ENCODE measurements at places on chromosomes 12 and 14.

DNA sequence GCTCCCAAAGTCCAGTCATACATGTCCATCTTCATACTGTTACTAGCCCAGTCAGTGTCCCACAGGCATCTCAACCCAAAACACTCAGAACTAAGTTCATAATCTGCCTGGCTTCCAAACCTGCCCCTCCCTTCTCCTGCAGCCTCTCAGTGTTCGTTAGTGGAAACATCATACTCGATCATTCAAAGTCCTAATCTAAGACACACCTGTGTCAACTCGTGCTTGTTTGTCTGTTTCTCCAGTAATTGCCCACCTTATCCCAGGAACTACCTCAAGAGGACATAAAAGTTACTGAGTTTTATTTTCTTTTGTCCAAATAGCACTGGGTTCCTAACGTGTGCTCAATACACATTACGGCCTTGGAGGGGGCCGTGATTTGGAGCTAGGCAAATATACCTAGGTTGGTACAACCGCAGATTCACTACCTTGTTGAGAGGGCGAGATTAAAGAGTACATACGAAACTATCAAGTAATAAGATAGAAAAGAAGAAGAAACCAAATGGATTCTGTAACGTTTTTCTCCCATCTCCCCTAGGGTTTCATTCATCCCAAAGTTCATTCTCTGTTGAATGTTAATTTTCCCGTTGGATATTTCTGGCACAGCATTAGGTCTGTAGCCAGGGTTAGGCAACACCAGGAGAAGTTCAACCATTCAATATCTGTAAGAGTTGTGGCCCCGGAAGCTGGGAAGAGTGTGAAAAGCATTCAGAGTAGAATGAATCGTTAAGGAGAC is 3.2 kb downstream of the RNASE8 start:
- no peak overlapping the region for H3K4me3 ChIP-seq
- H3K4me1 ChIP-seq: no peaks in the 10 kb centered on the region
- no peak overlapping the region for H3K27ac ChIP-seq
- no peak for DNase-seq
- no peaks in the 10 kb centered on the region for H3K27me3 ChIP-seq

GRCh38 chr12:7142056-7142644 is 12.0 kb downstream of the CLSTN3 start:
- peaks cover 86% of the 10 kb centered on the region for H3K36me3 ChIP-seq
- DNase-seq: peak; percentile 71
- H3K27ac ChIP-seq: no peak overlapping the region

- peak overlapping the region; percentile 39 for H3K27ac ChIP-seq
- H3K27me3 ChIP-seq: no peaks in the 10 kb centered on the region
- H3K4me1 ChIP-seq: peaks cover 31% of the 10 kb centered on the region
Measured at GRCh38 chr12:54404061-54405004, 14.7 kb downstream of the ITGA5 start.

DNA sequence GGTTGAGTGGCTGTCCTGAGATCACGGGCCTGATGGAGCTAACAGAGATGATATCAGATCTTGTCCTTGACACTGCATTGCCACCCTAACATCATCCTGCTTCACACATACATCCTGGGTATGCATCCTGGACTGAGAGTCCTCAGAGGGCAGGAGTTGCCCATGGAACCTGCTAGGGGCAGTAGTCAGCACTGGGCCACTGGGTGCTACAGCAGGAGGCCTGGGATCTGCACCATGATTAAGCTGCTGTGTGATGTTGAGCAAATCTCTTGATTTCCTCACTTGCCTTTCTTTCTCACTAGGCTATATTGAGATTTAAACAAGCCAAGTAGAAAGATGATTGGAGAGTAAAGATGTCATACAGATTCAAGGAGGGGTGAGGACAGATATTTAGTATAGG is 22.1 kb upstream of the EIF4B start:
- H3K4me3 ChIP-seq: no peak overlapping the region
- H3K27me3 ChIP-seq: no peaks in the 10 kb centered on the region

DNA sequence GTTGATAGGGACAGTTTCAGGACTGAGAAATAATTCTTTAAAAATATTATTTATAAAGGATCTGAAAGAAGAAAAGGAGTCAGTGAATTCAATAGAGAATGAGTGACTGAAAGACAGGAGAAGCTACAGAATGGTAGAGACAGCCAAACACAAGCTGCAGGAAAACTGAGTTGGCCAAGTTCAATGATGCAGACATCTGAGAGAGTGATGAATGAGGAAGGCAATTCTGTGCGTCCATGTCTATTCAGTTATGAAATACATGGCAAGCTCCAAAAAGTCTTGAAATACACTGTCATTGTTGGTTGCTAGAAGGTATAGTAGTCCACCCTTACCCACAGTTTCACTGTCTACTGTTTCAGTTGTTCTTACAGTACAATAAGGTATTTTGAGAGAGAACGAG is 6.8 kb downstream of the LRRC74A start:
- H3K4me1 ChIP-seq: no peaks in the 10 kb centered on the region
- H3K4me3 ChIP-seq: no peak overlapping the region
- no peak for DNase-seq
- no peaks in the 10 kb centered on the region for H3K36me3 ChIP-seq
- no peaks in the 10 kb centered on the region for H3K27me3 ChIP-seq

DNA sequence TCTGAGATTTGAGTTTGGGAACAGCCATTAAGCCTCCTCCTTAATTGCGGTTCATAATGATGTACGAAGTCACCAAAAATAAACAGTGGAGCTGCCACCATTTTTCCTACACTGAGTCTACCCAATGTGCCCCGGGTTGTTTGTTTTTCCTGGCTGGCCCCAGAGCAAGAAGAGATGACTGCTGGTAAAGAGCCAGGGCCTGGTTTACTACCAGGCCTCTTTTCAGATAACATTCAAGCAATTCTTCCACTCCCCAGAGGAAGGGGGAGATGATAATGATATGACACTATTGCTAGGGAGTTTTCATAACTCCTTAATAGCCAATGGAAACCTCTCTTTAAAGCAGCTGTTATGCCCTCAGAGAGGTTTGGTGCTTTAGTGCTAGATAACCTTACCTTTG is 42.3 kb downstream of the BRAP start:
- no peak overlapping the region for H3K27ac ChIP-seq
- no peaks in the 10 kb centered on the region for H3K4me1 ChIP-seq
- H3K4me3 ChIP-seq: no peak overlapping the region
- H3K36me3 ChIP-seq: peaks cover 54% of the 10 kb centered on the region
- no peaks in the 10 kb centered on the region for H3K27me3 ChIP-seq

DNA sequence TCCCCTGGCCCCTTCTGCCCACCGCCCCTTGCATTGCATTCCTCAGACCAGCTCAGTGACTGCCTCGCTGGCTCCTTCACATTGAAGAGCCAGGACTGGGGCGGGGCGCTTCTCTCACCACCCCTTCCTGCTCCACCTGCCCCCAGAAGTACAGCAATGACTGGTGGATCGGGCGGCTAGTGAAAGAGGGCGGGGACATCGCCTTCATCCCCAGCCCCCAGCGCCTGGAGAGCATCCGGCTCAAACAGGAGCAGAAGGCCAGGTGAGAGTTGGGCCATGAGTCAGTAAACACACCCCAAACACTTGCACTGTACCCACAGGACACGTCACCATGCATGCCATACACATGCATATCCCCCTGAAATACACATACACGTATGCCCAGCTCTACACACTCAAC is 5.8 kb downstream of the CACNB3 start:
- H3K4me1 ChIP-seq: peaks cover 1% of the 10 kb centered on the region
- peaks cover 9% of the 10 kb centered on the region for H3K36me3 ChIP-seq
- no peak for DNase-seq
- no peaks in the 10 kb centered on the region for H3K27me3 ChIP-seq
- H3K4me3 ChIP-seq: no peak overlapping the region

GRCh38 chr12:71445071-71445470 is 5.5 kb downstream of the LGR5 start:
- no peak for DNase-seq
- peaks cover 21% of the 10 kb centered on the region for H3K27me3 ChIP-seq
- H3K36me3 ChIP-seq: no peaks in the 10 kb centered on the region
- H3K27ac ChIP-seq: no peak overlapping the region

- H3K27ac ChIP-seq: no peak overlapping the region
- no peaks in the 10 kb centered on the region for H3K4me1 ChIP-seq
- H3K36me3 ChIP-seq: no peaks in the 10 kb centered on the region
Measured at GRCh38 chr14:104544362-104544961, 35.1 kb upstream of the C14orf180 start.

DNA sequence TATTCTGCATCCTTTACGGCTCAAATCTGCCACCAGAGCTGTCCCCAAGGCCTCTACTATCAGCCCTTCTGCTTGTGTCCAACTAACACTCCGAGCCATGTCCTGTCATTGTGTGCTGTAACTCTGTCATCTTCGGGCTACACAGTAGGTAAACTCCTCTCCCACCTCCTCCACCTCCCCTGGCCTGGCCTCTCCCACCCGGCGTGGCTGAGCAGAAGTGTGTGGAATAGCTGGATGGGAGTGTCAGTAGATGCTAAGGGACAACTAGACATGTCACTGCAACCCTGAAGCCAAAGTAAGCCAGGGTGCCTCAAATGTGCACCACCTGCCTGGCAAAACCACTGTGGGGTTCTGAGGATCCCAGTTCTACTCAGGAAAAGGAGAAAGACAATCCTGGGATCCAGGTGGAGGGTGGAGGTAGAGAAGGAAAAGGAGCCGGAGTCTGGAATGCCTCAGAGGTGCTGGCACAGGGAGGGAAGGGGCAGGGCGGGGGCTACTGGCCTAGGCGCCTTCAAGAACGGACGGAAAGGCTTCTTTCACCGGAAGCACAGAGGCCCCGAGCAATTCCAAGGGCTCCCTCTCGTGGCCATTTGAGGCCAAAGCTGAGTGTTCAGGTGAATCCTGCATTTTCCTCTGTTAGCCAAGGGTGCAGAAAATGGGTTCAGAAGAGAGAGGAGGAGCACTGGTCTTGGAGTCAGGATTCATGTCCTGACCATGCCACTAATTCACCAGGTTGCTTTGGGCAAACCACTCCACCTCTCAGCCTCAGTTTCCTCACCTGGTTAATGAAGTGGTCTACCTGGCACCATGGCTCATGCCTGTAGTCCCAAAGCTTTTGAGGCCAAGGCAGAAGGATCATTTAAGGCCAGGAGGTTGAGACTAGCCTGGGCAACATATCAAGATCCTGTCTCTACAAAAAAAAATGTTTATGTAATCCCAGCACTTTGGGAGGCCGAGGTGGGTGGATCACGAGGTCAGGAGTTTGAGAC is 20.5 kb upstream of the FAM181A start:
- no peak overlapping the region for H3K4me3 ChIP-seq
- DNase-seq: peak; percentile 70
- H3K27ac ChIP-seq: no peak overlapping the region
- H3K27me3 ChIP-seq: no peaks in the 10 kb centered on the region

GRCh38 chr14:73797543-73798265 is 53.9 kb upstream of the PTGR2 start:
- no peaks in the 10 kb centered on the region for H3K4me1 ChIP-seq
- H3K27me3 ChIP-seq: no peaks in the 10 kb centered on the region
- no peaks in the 10 kb centered on the region for H3K36me3 ChIP-seq
- DNase-seq: no peak
- H3K4me3 ChIP-seq: no peak overlapping the region

- peaks cover 16% of the 10 kb centered on the region for H3K36me3 ChIP-seq
- peaks cover 65% of the 10 kb centered on the region for H3K4me1 ChIP-seq
- no peaks in the 10 kb centered on the region for H3K27me3 ChIP-seq
- peak overlapping the region; percentile 93 for H3K27ac ChIP-seq
- no peak overlapping the region for H3K4me3 ChIP-seq
Measured at GRCh38 chr14:69716478-69717187, 50.3 kb upstream of the SRSF5 start.

DNA sequence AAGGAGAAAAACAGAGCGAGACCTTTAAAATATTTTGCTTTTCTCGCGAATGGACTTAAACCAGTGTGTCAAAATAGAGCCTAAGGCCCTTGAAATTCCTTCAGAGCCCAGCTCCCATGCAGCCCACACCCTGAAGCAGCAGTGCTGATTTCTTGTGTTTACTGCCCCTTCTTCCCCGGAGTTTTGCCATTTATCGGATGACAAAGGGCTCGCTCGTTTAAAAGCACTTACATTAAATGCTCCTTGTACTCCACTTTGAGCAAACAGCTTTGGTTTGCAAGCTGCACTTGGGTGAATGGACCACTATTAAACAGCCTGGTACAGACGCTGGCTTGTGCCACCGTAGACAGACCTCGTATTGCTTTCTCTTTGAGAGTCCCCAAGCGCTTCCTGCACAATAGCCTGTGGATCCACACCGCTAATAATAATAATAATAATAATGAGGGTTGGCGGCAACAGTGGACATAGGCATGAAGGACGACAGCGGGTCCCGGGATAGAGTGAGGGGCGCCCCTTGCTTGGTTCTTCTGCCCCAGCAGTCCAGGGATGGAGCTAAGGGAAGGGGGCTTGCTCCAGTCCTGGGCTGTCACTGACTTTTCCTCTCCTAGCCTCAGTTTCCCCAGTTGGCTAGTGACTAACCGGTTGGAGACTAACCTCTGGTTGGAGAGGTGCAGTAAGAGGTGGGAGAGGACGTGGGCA is 6.6 kb downstream of the DLK1 start:
- no peak overlapping the region for H3K4me3 ChIP-seq
- no peaks in the 10 kb centered on the region for H3K27me3 ChIP-seq
- no peak for DNase-seq
- H3K36me3 ChIP-seq: no peaks in the 10 kb centered on the region
- H3K27ac ChIP-seq: no peak overlapping the region

DNA sequence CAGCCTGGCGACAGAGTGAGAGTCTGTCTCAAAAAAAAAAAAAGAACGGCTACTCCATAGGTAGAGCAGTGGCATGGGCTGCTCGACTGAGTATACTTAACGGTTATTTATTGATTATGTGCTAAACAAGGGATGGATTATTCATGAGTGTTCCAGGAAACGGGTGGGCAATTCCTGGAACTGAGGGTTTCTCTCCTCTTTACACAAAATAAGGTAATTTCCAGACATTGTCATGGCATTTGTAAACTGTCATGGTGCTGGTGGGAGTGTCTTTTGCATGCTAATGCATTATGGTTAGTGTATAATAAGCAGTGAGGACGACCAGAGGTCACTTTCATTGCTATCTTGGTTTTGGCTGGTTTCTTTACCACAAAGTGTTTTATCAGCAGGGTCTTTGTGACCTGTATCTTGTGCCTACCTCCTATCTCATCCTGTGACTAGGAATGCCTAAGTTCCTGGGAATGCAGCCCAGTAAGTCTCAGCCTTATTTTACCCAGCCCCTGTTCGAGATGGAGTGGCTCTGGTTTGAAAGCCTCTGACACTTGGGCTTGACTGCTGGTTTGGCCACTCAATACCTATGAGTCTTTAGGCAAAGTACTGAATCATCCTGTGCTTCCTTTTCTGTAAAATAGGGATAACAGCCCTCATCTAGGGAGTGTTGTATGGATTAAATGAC is 3.2 kb downstream of the DGLUCY start:
- peaks cover 50% of the 10 kb centered on the region for H3K4me1 ChIP-seq
- no peaks in the 10 kb centered on the region for H3K27me3 ChIP-seq

- H3K27me3 ChIP-seq: no peaks in the 10 kb centered on the region
- no peak for DNase-seq
- no peak overlapping the region for H3K27ac ChIP-seq
Measured at GRCh38 chr12:71155225-71155624, 2.6 kb downstream of the TSPAN8 start.

- DNase-seq: peak; percentile 53
- peaks cover 15% of the 10 kb centered on the region for H3K36me3 ChIP-seq
- H3K27me3 ChIP-seq: no peaks in the 10 kb centered on the region
- no peak overlapping the region for H3K4me3 ChIP-seq
- H3K27ac ChIP-seq: peak overlapping the region; percentile 80
Measured at GRCh38 chr12:111424793-111425251, 19.1 kb downstream of the SH2B3 start.

Measured in natural killer cell (primary cell).